Activated CD4-positive, alpha-beta T cell treated with anti-CD3 and anti-CD28 coated beads, Interleukin-2, amount 10 ng/mL, durations not matched to agents 24 days and 14 days (primary cell): ENCODE measurements at places on chromosomes 11 and 22.

DNA sequence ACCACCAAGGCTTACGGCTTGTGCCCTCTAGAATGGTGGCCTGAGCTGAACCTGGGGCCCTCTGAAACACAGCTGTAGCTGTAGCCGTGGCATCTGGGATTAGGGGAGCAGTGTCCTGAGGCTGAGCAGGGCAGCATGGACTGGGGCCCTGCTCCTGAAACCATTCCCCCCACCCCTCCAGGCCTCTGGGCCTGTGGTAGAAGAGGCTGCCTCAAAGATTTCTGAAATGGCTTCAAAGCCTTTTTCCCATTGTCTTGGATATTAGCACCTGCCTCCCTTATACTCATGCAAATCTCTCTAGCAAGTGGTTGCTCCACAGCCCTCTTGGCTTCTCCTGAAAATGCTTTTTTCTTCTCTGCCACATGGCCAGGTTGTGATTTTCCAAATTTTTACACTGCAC, 106.9 kb downstream of the CTNND1 start:
- no peak overlapping the region for H3K27ac ChIP-seq
- no peaks in the 10 kb centered on the region for H3K4me1 ChIP-seq
- no peak for DNase-seq
- H3K36me3 ChIP-seq, result no peaks in the 10 kb centered on the region
- H3K4me3 ChIP-seq, result no peak overlapping the region
- H3K27me3 ChIP-seq, result no peaks in the 10 kb centered on the region

- no peaks in the 10 kb centered on the region for H3K4me1 ChIP-seq
- no peak overlapping the region for H3K27ac ChIP-seq
- no peak overlapping the region for H3K4me3 ChIP-seq
- DNase-seq, result no peak
- H3K27me3 ChIP-seq, result peaks cover 59% of the 10 kb centered on the region
These were observed 30.0 kb upstream of the TLCD5 start for GRCh38 chr11:120295099-120295498.

DNA sequence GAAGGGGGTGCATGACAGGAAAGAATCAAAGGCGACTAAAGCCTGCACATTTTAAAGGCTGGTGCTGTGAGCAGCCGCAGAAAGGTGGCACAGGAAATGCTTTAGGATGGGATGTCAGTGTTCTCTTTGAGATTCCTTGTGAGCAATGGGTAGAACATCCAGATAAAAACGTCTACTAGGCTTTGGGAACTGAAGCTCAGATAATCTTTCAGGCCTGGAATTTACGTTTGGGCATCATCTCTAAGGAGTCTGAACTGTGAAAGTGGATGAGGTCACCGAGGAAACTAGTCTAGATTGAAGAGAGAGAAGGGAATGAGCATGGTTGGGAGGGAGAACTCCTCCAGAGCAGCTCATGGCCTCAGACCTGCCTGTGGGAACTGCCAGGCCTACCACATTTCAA, 65.7 kb downstream of the FLI1 start:
- H3K27me3 ChIP-seq, result no peaks in the 10 kb centered on the region
- no peak for DNase-seq
- peak overlapping the region; percentile 31 for H3K27ac ChIP-seq
- H3K4me3 ChIP-seq, result no peak overlapping the region

GRCh38 chr11:60777572-60777971, 7.6 kb upstream of the MS4A10 start:
- H3K36me3 ChIP-seq, result no peaks in the 10 kb centered on the region
- no peak for DNase-seq
- H3K4me1 ChIP-seq, result peaks cover 4% of the 10 kb centered on the region
- no peak overlapping the region for H3K4me3 ChIP-seq

DNA sequence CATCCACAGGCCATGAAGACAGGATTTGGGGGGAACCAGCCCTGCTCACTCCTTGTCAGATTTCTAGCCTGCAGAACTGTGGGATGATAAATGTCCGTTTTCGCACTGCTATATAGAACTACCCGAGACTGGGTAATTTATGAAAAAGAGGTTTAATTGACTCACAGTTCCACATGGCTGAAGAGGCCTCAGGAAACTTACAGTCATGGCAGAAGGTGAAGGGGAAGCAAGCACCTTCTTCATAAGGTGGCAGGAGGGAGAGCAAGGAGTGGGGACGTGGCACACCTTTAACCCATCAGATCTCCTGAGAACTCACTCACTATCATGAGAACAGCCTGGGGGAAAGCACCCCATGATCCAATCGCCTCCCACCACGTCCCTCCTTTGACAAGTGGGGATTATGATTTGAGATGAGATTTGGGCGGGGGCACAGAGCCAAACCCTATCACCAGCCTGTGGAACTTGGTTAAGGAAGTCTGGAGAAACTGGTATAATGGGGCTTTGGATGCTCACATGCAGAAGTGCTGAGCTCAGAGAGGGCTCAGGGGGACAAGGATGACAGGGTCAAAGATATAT, 50.7 kb downstream of the MYEOV start:
- H3K36me3 ChIP-seq, result peaks cover 8% of the 10 kb centered on the region
- no peak overlapping the region for H3K4me3 ChIP-seq
- DNase-seq, result peak; percentile 29

GRCh38 chr22:23827351-23827995, 11.3 kb downstream of the DERL3 start:
- peaks cover 45% of the 10 kb centered on the region for H3K36me3 ChIP-seq
- no peak overlapping the region for H3K4me3 ChIP-seq
- H3K27ac ChIP-seq, result no peak overlapping the region
- peaks cover 20% of the 10 kb centered on the region for H3K4me1 ChIP-seq
- no peaks in the 10 kb centered on the region for H3K27me3 ChIP-seq

DNA sequence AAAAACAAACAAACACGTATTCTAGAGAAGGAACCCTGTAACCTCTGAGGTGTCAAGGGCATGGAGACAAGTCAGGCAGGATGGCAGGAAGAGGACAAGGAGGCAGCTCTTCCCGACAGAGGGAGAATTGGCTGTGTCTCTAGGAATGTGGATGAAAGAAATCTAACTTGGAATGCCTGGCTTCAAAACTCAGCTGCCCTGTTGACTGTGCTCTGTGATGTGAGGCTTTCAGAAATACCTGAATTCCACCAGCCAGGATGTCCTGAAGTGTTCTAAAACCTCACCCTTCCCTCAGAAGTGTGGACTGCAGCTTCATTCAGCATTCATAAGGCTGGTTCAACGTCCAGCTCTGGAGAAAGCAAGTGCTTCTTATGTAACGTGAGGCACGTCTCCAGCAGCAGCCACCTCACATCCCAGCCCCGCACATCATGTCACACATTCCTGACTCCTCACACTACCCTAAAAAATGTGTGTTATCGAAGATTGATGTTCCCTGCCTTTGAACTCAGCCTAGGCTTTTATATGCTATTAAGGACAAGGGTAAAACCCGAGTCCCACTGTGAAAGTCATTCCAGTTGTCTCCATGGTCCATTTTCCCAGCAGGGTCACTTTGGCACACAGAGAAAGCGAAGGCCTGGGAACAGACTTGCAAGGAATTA, 398.9 kb downstream of the ETS1 start:
- no peaks in the 10 kb centered on the region for H3K27me3 ChIP-seq
- H3K36me3 ChIP-seq, result peaks cover 7% of the 10 kb centered on the region
- peak; percentile 34 for DNase-seq
- peaks cover 16% of the 10 kb centered on the region for H3K4me1 ChIP-seq
- no peak overlapping the region for H3K27ac ChIP-seq

DNA sequence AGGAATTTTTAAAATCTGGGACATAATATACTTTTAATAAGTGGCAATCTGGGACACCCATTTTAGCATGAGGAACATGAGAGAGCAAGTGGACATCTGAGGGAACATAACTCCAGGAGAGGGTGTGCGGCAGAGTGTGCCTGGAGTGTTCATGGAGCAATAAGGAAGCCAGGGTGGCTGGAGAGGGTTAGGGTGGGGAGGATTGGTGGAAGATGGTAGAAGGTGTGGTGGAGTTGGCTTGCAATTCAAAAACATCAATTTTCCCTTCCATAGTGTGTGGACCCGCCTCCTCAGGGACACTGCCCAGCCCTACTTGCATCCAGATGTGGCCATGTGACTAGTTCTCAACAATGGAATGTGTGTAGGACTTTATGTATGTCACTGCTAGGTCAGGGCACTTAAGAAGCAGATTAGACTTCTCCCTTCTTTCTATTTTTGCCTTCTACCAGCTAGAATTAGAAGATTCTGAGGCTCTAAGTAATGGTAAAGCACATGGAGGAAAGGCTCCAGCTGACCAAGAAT, 4.4 kb upstream of the DENND5A start:
- H3K4me1 ChIP-seq, result peaks cover 13% of the 10 kb centered on the region
- H3K27me3 ChIP-seq, result peaks cover 39% of the 10 kb centered on the region
- DNase-seq, result no peak
- no peak overlapping the region for H3K27ac ChIP-seq

- H3K4me3 ChIP-seq, result peak overlapping the region; percentile 88
- H3K4me1 ChIP-seq, result peaks cover 46% of the 10 kb centered on the region
- no peaks in the 10 kb centered on the region for H3K27me3 ChIP-seq
- H3K36me3 ChIP-seq, result peaks cover 27% of the 10 kb centered on the region
- no peak for DNase-seq
These were observed 94.8 kb upstream of the APOA1 start for GRCh38 chr11:116932181-116932580.

DNA sequence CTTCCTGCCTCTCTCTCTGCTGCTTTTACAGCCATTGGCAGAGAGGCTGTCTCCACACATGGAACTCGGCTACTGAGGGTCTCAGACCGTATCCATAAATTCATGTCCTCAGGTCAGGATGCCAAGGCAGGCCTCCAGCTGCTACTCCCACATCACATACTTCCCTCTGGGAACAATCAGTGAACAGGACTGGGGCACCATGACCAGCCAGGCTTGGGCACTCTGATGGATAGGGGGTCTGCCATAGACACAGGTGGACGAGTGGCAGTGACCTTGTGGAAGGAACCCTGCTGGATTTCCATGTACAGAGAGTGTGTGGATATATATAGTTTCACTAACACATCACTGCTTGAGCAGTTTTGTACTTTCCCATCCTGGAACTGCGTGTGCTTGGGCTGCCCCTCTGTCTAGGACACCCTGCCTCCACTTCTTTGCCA, 97.7 kb upstream of the PARVA start:
- H3K36me3 ChIP-seq, result peaks cover 2% of the 10 kb centered on the region
- H3K4me1 ChIP-seq, result peaks cover 18% of the 10 kb centered on the region
- no peaks in the 10 kb centered on the region for H3K27me3 ChIP-seq
- H3K27ac ChIP-seq, result no peak overlapping the region

- no peaks in the 10 kb centered on the region for H3K27me3 ChIP-seq
- H3K27ac ChIP-seq, result no peak overlapping the region
- no peaks in the 10 kb centered on the region for H3K4me1 ChIP-seq
These were observed 46.2 kb downstream of the FLRT1 start for GRCh38 chr11:64081745-64082442.

GRCh38 chr22:47050401-47051051, 288.1 kb downstream of the TBC1D22A start:
- H3K27me3 ChIP-seq, result no peaks in the 10 kb centered on the region
- no peak overlapping the region for H3K27ac ChIP-seq
- H3K4me1 ChIP-seq, result peaks cover 10% of the 10 kb centered on the region
- H3K36me3 ChIP-seq, result no peaks in the 10 kb centered on the region
- DNase-seq, result no peak

DNA sequence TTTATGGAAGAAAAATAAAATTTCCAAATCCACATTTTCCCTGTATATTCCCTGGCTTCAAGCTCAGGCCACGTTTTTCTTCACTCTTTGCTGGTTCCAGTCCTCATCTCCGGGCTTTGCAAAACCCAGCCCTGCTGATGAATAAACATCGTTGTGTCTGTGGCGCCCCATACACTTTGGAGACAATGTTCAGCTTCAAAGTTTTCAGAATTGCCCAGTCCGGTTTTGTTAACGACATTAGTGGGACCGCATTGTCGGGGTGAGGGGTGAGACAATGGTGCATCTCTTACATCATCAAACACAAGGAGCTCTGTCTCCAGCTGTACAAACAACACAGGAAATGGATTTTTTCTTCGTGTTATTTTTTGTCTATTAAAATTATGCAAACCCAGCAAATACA, 53.4 kb upstream of the HTATIP2 start:
- H3K4me3 ChIP-seq, result no peak overlapping the region
- no peaks in the 10 kb centered on the region for H3K4me1 ChIP-seq
- no peaks in the 10 kb centered on the region for H3K36me3 ChIP-seq

- H3K27me3 ChIP-seq, result peaks cover 6% of the 10 kb centered on the region
- no peak overlapping the region for H3K27ac ChIP-seq
- H3K36me3 ChIP-seq, result no peaks in the 10 kb centered on the region
- no peak for DNase-seq
- no peaks in the 10 kb centered on the region for H3K4me1 ChIP-seq
These were observed 320.4 kb downstream of the KIRREL3 start for GRCh38 chr11:126680131-126680530.

- H3K4me3 ChIP-seq, result no peak overlapping the region
- H3K27me3 ChIP-seq, result peaks cover 1% of the 10 kb centered on the region
- no peak for DNase-seq
- H3K36me3 ChIP-seq, result no peaks in the 10 kb centered on the region
- H3K27ac ChIP-seq, result no peak overlapping the region
These were observed 54.2 kb downstream of the LGR4 start for GRCh38 chr11:27418356-27418755.

- H3K27me3 ChIP-seq, result peaks cover 36% of the 10 kb centered on the region
- no peak for DNase-seq
- H3K4me1 ChIP-seq, result peaks cover 3% of the 10 kb centered on the region
- H3K36me3 ChIP-seq, result no peaks in the 10 kb centered on the region
- H3K27ac ChIP-seq, result no peak overlapping the region
These were observed 57.3 kb upstream of the SLN start for GRCh38 chr11:107769189-107769588.

- no peaks in the 10 kb centered on the region for H3K36me3 ChIP-seq
- DNase-seq, result no peak
- no peak overlapping the region for H3K27ac ChIP-seq
- H3K27me3 ChIP-seq, result peaks cover 3% of the 10 kb centered on the region
- H3K4me3 ChIP-seq, result no peak overlapping the region
These were observed 101.3 kb downstream of the RELT start for GRCh38 chr11:73477518-73477917.
